ENCODE measurements at places on chromosomes 12 and 14. TPM values are rescaled to one million over a fixed set of nuclear protein-coding genes. Genes with fewer than 3 reads are reported as not detected.

DNA sequence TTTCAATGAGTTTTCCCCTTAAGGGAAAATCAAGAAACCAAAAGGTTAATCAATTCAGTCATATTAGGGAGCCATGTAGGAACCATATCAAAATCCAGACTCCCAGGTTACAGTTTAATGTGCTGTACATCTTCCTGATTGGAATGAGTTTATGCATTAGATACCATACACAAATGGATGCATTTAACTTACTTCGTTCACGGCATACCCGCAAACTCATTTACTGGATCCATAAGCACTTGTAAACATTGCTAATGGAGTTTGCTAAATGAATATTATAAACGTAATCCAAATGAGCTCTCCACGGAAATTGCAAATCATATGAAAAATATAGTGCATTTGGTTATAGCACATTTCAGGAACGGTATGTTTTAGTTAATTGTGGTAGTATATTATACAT is 228.9 kb upstream of the G2E3 start:
- no peak for DNase-seq
- no peak overlapping the region for H3K27ac ChIP-seq
- no peak overlapping the region for H3K4me3 ChIP-seq
- H3K4me1 ChIP-seq = no peaks in the 10 kb centered on the region

DNA sequence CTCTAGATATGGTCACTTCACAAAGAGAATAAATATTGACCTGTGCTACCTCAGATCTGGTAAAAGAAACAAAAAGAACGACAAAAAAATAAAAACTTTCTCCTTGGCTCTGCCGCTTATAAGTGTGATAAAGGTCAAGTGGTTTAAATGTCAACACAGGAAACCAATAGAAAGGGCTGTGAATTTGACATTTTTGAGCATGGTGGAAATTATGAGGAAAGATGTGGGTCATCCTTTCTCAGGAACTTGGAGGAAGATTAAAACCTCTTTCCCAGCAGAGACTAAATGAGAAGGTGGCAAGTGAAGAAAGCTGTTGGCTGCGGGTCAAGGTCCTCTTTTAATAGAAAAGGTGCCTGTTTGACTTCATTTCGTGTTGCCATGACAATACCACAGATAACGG is 28.2 kb downstream of the TESPA1 start:
- H3K36me3 ChIP-seq = no peaks in the 10 kb centered on the region
- no peaks in the 10 kb centered on the region for H3K27me3 ChIP-seq
- no peak overlapping the region for H3K4me3 ChIP-seq
- no peak for DNase-seq
- no peak overlapping the region for H3K27ac ChIP-seq

DNA sequence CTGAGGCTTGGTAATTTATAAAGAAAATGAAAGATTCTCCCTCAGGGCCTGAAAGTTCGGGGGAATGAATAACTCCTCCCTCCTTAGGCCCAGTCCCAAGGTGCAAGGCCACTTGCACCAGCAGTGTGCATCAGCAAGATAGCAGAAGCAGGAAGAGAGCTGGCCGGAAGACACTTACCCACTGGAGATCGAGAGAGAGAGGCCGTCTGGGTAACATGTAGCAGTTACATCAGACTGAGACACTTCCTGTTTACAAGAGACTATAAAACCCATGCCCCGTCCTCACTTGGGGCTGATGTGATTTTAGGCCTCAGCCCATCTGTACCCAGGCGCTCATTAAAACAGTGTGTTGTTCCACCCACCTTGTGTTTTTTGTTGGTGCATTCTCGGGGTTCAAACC is 85.2 kb downstream of the TMTC3 start:
- no peak overlapping the region for H3K4me3 ChIP-seq
- no peaks in the 10 kb centered on the region for H3K4me1 ChIP-seq
- no peaks in the 10 kb centered on the region for H3K36me3 ChIP-seq
- no peak overlapping the region for H3K27ac ChIP-seq

IFI27 gene
- 9.0 TPM for total RNA-seq

KCTD10 gene
- total RNA-seq = 57.1 TPM
